ENCODE measurements at places on chromosomes 4 and X. TPM values are rescaled to one million over a fixed set of nuclear protein-coding genes. Genes with fewer than 3 reads are reported as not detected.

The ANK2 gene
- 15.1 TPM for total RNA-seq

The UTP3 gene
- 19.5 TPM for total RNA-seq

The FAM9B gene
- total RNA-seq, result not detected

DNA sequence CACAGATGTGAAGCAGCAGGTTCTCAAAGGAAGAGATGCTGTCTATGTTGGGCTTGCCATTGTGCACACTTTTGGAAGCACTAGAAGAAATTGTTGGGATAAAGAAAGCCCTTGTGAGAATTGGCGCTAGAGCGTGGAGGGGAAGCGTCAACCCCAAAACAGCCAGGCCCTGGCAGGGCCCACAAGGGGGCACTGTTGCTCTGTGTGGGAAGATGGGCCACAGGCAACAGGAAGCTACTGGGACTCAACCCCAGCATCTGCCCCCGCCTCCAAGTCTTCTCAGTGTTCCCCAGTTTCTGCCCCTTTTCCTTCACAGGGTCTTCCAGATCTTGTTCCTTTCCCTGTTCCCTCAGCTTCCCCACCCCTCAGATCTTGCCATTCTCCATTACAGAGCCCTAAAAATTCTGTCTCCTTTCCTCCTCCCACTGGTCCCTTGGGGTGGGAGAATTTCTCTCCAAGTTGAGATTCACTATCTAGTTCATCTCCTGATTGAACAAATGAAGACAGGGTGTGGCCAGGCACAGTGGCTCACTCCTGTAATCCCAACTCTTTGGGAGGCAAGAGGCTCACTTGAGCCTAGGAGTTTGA is 85.5 kb downstream of the STARD8 start:
- H3K36me3 ChIP-seq, result no peaks in the 10 kb centered on the region
- H3K4me1 ChIP-seq, result no peaks in the 10 kb centered on the region
- peak; percentile 19 for DNase-seq
- H3K4me3 ChIP-seq, result no peak overlapping the region
- H3K27ac ChIP-seq, result no peak overlapping the region

DNA sequence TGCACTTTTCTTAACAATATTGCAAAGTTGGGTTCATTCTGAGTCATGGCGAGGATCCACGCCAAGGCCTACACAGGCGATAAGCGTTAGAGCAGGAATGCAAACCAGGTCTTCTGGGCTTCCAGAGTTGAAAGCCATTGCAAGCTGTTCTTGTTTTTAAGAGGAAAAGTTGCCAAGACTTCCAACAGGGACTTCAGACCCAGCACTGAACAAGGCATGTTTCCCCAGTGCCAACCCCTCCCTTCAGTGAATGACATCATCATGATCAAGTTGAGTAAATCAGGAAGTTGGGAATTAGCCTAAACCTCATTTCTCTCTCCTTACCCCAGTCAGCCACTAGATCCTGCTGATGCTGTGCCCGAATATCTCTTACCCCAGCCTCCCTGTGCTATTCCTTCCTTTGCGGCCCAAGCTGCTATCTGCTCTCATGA is 355.1 kb downstream of the HS3ST1 start:
- H3K4me3 ChIP-seq, result no peak overlapping the region
- H3K27ac ChIP-seq, result no peak overlapping the region
- H3K36me3 ChIP-seq, result no peaks in the 10 kb centered on the region
- no peak for DNase-seq
- H3K4me1 ChIP-seq, result no peaks in the 10 kb centered on the region

GRCh38 chr4:76748649-76749048 is 149.3 kb downstream of the SOWAHB start:
- no peaks in the 10 kb centered on the region for H3K27me3 ChIP-seq
- DNase-seq, result peak; percentile 12
- no peaks in the 10 kb centered on the region for H3K36me3 ChIP-seq
- H3K27ac ChIP-seq, result no peak overlapping the region
- no peaks in the 10 kb centered on the region for H3K4me1 ChIP-seq
- no peak overlapping the region for H3K4me3 ChIP-seq

GRCh38 chrX:68693481-68694434 is 46.3 kb downstream of the STARD8 start:
- DNase-seq, result no peak
- peak overlapping the region; percentile 50 for H3K4me3 ChIP-seq
- no peaks in the 10 kb centered on the region for H3K36me3 ChIP-seq
- H3K27me3 ChIP-seq, result no peaks in the 10 kb centered on the region

DNA sequence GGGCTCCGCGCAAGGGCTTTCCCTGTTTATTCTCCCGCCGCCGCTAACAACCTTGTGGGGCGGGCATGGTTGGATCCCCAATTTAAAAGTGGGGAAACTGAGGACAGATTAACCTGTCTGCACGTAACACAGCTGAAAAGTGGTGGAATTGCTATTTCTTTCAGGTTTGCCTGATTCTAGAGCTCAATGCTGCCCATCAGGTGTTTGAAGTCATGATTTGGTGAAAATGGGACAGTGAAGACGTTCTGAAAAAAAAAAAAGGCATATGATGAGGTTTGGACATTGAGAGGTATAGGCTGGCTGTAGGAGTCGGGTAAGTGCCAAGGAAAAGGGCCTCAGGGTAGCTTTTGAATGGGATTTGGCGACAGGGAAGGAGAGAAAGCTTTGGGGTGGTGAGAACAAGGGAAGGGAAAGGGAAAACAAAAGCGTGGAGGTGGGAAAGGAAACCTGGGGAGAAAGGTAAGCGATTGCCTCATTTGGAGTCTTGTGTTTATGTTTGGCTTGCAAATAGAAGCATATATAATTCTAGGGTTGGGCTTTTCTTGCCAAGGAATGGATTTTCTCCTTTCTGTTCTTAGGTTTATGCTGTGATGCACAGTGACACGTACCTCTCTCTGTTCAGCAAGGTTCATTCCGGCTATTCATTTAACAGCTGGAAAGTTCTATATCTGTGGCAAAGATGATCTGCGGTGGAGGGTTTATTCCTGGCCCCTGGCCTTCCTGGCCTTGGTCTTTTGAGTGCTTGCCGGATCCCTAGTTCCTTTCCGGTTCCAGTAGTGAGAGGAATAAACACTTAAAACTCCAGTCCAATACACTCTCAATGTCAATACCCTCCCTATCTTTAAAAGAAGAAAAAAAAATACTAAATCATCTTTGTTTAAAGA is 2.4 kb upstream of the STIM2 start:
- peak overlapping the region; percentile 72 for H3K4me3 ChIP-seq
- no peaks in the 10 kb centered on the region for H3K27me3 ChIP-seq
- DNase-seq, result no peak
- peaks cover 33% of the 10 kb centered on the region for H3K4me1 ChIP-seq
- H3K36me3 ChIP-seq, result no peaks in the 10 kb centered on the region
- H3K27ac ChIP-seq, result peak overlapping the region; percentile 47

- H3K4me3 ChIP-seq, result peak overlapping the region; percentile 78
- H3K27ac ChIP-seq, result no peak overlapping the region
- H3K27me3 ChIP-seq, result peaks cover 1% of the 10 kb centered on the region
- no peak for DNase-seq
- H3K4me1 ChIP-seq, result peaks cover 41% of the 10 kb centered on the region
These were observed 1.1 kb downstream of the SOWAHB start for GRCh38 chr4:76896614-76897535.

DNA sequence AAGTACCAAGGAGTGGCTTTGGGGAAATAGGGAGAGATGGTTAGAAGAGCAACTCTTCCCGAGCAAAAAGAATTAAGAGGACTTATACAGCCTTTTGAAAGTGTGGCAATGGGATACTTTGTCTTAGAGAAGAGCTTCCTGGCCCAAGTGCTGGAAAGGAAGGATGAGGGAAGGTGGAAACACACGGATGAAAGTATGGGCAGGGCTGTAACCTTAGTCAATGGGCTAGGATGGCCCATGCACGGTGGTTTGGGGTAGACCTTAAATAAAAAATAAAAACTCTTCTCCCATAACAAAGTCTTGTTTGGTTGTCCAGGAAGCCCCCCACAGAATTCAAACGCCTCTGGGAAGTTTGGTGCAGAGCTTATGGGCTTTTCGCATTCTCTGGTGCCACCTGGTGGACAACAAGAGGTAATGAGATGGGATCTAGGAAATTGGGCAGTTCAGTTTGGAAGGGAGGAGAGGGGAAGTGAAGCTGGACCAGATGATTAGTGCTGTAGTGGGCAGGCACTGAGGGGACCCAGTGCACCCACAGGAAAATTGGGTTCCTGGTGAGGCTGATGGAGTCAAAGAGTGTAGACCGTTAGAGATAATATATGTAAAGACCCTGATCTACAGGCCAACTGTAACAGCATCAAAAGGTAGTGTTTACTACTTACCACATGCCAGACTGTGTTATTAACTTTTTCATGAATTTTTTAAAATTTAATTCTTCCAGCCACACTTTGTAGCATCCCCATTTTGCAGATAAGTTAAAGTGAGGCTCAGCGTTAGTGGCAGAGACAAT is 13.8 kb upstream of the ENOX2 start:
- no peaks in the 10 kb centered on the region for H3K4me1 ChIP-seq
- no peaks in the 10 kb centered on the region for H3K36me3 ChIP-seq
- no peak overlapping the region for H3K27ac ChIP-seq
- H3K27me3 ChIP-seq, result no peaks in the 10 kb centered on the region
- DNase-seq, result peak; percentile 35
- H3K4me3 ChIP-seq, result no peak overlapping the region

DNA sequence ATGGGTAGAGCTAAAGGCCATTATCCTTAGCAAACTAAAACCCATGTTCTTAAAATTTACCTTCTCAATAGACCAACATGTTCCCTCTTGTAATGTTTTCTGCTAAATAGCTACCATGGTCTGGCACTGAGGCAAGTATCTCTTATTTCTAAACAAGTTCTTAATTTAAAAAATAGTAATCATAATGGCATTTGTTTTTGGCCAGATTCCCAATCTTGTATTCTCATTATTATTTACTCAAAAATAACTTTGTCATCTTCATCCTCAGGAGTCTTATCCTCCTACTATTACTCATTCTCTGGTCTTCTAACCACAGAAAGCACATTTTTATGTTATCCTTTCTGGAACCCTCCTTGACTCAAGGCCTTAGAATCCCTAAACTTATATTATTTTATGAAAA is 931.2 kb downstream of the CCSER1 start:
- no peaks in the 10 kb centered on the region for H3K27me3 ChIP-seq
- H3K4me1 ChIP-seq, result no peaks in the 10 kb centered on the region
- no peak overlapping the region for H3K27ac ChIP-seq
- no peak overlapping the region for H3K4me3 ChIP-seq
- DNase-seq, result no peak
- no peaks in the 10 kb centered on the region for H3K36me3 ChIP-seq

DNA sequence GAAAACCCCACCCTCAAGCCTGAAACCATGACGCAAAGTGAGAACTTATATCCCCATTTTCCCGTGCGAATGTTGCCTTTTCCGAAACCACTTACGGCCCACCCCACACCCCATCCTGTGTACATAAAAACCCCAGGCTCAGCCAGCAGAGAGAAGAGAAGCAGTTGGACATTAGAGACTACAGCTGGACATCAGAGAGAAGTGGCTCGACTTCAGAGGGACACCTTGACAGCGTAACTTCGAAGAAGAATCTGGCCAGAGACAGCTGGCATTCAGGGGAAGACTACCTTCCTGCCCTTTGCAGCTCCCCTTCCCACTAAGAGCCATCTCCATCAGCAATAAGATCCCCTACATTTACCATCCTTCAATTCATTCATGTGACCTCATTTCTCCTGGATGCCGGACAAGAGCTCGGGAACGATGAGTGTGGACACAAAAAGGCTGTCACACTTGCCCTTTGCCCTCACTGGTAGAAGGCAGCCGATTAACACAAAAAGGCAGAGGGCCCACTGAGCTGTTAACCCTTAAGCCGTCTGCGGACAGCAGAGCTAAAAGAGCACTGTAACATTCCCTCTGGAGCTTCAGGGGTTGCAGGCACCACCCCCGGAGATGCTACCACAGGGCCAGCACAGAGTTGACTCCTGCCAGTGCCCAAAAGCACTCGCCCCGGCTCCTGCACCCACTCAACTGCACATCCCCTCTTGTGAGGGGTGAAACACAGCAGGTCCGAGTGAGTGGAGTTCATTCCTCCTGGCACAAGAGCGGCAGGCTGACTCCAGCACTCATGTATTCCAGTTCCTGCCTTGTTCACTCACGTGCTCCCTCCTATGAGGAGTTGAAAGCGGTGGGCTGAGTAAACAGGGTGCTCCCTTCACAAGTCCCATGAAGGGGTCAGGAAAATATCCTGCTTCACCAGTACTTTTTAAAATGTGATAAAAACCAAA is 7.5 kb downstream of the CHM start:
- H3K27me3 ChIP-seq, result no peaks in the 10 kb centered on the region
- peak overlapping the region; percentile 70 for H3K27ac ChIP-seq
- DNase-seq, result peak; percentile 59
- peaks cover 26% of the 10 kb centered on the region for H3K4me1 ChIP-seq

DNA sequence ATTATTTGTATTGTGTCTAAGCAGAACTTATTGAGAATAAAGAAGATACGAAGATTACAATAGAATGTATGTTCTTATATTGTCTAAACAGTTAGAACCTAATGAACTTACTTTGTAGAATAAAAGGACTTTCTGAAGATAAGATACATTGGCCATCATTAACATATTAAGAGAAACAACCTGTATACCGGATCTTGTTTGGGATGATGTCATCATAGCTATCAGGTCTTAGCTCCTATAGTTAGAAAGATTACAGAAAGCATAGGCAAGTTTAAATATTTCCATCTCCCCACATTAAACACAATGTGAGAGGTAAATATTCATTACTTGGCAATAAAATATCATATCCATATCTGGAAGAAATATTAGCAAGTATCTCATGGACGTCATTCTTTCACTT is 282.3 kb downstream of the PACRGL start:
- H3K4me1 ChIP-seq, result no peaks in the 10 kb centered on the region
- H3K27me3 ChIP-seq, result no peaks in the 10 kb centered on the region
- no peak overlapping the region for H3K27ac ChIP-seq
- H3K4me3 ChIP-seq, result no peak overlapping the region
- no peak for DNase-seq

DNA sequence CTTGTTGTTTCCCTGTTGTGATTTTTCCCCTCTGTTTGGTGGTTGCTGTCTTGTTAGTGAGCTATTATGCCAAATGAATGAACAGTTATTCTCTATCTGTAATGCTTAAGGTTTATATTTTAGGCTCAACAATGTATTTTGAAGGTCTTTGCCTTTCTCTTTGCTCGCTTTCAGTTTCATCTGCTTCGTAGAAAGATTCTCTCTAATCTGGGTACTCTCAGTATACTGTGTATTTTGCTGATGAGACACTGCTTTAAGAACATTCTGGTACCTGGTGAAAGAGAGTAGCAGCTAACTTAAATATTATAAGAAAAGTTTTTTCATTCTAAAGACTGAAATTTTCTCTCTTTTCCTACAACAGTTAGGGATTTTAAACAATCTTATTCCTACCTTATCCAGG is 1274.7 kb upstream of the PABPC4L start:
- DNase-seq, result no peak
- H3K4me1 ChIP-seq, result no peaks in the 10 kb centered on the region
- no peak overlapping the region for H3K27ac ChIP-seq
- no peak overlapping the region for H3K4me3 ChIP-seq
